Activated naive CD8-positive, alpha-beta T cell treated with anti-CD3 and anti-CD28 coated beads, Interleukin-2, amount 10 ng/mL, durations not matched to agents 7 days and 5 days (primary cell): ENCODE measurements at places on chromosomes 3 and 15. TPM values are rescaled to one million over a fixed set of nuclear protein-coding genes. Genes with fewer than 3 reads are reported as not detected.
A peak's percentile ranks its signal among the peaks of the same experiment; 100 is the strongest.

DNA sequence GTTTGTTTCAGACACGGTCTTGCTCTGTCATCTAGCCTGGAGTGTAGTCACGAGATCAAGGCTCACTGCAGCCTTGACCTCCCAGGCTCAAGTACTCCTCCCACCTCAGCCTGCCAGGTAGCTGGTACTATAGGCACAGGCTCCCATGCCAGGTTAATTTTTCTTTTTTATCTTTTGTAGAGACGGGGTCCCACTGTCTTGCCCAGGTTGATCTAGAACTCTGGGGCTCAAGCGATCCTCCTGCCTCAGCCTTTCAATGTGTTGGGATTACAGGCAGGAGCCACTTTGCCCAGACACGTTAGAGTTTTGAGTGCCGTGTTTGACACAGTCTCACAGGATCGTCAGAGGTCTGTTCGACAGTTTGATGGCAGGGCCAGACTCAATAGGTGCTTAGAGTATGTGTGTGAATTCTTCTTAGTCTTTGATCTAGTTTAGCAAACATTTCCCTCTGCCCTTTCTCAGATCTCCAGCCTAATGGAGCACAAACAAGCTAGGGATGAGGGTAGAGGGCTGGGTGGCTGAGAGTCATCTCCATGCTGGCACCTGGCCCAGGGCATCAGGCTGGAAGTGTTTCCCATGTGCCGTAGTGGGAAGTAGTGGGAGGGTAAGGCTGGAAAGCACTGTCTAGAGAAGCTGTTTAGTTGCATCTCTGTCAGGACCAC, 66.1 kb upstream of the DLG1 start:
- no peak for DNase-seq

Gene CPA3
- not detected for total RNA-seq

Gene KBTBD8
- total RNA-seq: 6.2 TPM

Gene LMAN1L
- total RNA-seq: 0.37 TPM

Gene SNX22
- 1.1 TPM for total RNA-seq

- no peak for DNase-seq
These were observed 19.6 kb downstream of the PPARG start for GRCh38 chr3:12308517-12308916.

DNA sequence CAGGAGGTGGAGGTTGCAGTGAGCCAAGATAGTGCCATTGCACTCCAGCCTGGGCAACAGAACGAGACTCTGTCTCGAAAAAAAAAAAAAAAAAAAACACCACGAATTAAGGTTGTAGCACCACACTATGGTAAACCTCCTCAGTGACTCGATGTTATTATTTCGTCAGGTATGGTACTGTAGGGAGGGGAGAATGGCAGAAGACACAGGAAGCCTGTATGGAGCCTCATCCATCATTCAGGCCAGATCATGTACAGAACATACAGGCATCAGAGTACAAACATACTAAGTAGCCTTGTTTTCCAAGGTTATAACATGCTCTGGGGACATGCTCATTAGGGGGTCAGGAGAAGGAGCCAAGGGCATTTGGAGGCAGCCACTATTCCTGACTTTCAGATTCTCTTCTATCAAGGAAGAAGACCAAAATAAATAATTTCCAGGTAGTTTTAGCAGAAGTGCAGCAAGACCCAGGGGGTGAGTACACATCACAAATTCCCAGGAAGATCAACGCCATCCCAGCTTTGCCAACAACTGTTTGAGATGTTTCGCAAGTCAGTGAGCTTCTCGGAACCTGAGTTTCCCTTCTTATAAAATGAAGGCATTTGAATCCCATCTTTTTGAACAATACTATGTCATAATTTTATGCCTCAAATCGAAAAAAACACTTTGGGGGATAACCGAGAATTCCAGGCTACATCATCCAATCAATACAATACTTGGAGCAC, 79.8 kb downstream of the FOXP1 start:
- DNase-seq: no peak

DNA sequence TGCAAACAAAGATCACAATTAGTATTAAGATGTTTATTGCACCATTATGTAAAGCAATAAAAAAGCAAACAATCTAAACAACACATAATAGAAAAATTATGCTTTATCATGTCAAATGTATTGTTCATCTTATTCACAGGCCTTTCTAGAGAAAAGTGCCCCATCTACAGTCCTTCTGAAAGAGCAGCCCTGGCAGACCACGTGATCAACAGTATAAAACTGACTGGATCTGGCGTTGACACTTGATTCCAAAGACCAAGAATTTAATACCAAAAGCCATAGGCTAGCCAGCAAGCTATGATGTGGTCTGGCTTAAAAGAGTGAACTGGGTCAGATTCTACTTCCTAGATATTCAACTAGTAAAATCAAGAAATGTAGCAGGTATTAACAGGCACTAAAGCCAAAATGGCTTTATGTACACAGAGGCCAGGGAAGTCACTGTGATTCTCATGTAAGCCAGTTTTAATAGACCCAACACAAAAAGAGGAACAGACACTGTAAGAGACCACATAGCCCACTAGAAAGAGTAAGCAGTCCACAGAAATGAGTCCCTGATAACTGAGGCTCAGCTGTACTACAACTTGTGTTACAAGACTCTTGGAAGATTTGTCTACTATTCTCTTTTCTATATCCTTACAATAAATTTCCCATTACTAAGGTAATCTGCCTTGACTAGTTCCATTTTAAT, 32.5 kb downstream of the DMXL2 start:
- DNase-seq: no peak

DNA sequence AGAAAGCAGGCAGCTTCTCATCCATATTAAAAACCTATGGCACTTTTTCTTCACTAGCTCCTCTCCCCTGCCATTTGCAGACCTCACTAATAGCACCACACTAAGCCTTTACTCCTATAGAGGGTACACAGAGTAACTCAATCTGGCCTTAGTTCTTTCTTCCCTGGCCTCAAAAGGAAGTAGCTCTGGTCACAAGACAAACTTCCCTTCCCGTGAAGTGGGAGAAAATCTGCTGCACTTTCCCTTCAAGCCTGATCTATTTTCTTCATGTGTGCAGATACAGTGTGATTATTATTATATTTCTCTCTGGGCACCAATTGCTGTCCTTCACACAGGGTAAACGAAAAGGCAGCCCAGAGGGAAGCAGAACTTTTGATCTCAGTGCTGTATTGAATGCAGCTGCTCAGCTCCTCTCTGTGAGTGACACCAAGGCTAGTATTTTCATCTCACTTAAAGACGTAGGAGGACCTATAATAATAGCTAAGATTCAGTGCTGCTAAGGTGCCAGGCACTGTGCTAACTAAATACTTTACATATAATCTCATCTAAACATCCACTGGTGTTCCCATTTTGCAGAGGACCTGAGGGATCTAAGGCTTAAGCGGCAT, 61.9 kb upstream of the RASGRP1 start:
- no peak for DNase-seq

Gene NEIL1
- 8.6 TPM for total RNA-seq

DNA sequence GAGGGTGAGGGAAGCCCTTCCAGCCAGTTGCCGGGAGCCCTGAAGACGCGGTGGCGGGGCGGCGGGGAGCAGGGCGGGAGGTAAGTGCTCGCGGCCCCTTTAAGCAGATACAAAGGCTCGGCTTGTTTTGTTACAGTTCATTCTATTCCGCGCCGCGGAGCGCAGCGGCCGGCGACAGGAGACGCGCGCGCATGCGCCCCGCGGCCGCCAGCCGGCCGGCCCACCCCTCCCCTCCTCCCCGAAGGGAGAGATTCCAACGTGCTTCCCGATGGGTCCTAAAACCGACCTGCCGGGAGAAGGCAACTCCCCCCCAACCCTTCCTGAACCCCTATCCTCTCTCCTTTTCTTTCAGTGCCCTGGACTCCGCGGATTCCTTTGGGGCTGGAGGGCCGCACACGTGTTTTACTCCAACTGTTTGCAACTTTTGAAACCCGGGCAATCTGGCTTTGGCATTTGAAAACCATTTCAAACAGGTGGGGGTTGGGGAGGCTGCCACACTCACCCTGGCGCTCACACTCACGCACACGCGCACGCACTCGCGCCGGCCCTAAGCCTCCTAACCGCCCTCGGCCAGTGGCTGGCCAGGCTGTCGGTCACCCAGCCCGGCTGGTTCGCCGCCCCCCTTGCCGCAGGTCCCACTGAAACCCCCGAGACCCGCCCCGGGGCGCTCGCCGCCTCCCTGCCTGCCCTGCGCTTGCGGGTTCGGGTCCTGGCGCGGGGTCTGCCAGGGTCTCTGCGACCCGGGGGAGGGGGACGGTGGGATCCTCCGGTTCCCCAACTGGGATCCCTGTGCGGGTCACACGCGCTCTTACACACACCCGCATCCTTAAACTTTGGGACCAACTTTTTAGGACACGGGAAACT, at the start of gene MAGI1:
MAGI1 (minus strand) TSS at position 193 of the 864 bp plus-strand sequence. CDS start 610 bp downstream, outside the sequence.
- DNase-seq: peak; percentile 43

GRCh38 chr3:27644941-27645340, 77.2 kb downstream of the EOMES start:
- no peak for DNase-seq

DNA sequence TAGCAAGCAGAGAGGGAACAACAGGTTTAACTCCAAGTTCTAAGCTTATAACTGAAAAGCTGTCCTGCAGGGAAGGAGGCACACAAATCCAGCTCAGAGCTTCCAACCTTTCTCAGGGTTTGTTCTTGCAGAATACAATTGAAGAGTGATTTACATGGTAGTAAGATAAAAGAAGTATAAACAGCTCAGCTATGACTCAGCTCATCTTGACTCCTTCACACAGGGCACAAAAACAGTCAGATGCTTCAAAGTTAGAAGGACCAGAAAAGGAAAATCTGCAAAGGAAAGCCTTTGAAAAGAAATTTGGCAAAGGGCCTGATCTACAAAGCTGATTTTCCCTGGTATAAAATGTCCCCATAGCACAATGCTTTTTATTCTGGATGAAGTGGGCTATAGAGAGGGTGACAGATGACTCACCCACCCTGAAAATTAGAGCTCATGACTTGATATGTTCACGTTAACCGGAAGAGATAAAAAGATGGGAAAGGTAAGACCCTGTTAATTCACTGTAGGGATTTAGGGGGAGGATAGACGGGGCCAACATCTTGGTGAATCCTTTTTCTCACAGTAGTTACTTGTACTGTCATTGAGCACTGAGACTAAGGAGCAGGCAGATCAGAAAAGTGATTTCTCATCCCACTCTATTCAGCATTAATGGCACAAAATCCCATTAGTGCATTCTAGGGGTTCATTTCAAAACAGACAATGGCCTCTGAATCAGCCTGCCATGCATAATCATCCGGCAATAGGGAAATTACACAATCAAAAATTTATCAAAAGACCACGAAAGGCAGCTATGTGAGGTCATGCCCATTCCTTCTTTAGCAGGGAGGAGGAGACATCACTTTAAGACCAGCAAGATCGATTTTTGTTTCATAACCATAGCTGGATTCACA, 143.5 kb downstream of the GAP43 start:
- DNase-seq: no peak

DNA sequence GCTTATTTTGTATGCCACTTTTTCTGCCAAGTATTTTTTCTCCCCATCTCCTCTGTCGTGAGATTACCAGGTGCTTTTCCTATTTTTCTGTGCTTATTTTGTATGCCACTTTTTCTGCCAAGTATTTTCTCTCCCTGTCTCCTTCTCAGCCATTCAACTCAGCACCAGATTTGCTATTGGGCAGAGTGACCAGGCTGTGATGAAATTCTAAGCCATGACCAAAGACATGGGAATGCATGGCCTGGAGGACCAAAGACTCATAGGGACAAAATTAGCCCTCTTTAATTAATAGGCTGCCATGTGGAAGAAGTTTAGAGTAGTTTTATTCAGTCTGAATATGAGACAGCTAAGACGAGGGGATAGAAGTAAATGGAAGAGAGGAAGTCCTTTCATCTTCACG, 257.4 kb downstream of the SQOR start:
- DNase-seq: no peak

DNA sequence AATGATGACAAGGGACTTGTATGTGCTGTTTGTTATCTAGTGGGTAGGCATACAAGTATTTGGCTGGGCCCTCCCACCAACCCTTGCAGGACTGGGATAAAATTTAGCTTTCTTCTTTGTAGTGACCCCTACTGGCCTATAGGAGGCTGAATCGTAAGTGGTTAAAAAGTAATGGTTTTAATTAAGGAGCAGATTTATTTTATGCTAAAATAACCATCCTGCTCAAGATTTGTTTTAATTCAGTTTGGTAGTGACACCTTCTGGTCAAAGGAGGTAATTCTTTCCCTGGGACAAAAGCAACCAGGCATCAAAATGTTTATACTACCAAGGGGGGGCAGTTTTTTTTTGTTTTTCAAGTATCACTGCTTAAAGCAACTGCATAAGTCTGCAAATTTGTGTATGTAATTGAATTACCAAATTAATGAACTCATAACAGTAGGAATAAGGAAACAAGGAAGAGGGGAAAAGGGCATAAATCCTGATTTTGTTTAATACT, 70.7 kb downstream of the TOP2B start:
- DNase-seq: no peak

GRCh38 chr15:56528136-56528535, 63.2 kb upstream of the MNS1 start:
- no peak for DNase-seq

Gene ABHD6
- 5.3 TPM for total RNA-seq

Gene TEX55
- total RNA-seq: not detected

GRCh38 chr15:63881431-63881830, 47.7 kb upstream of the HERC1 start:
- DNase-seq: no peak

Gene GPR149
- not detected for total RNA-seq

DNA sequence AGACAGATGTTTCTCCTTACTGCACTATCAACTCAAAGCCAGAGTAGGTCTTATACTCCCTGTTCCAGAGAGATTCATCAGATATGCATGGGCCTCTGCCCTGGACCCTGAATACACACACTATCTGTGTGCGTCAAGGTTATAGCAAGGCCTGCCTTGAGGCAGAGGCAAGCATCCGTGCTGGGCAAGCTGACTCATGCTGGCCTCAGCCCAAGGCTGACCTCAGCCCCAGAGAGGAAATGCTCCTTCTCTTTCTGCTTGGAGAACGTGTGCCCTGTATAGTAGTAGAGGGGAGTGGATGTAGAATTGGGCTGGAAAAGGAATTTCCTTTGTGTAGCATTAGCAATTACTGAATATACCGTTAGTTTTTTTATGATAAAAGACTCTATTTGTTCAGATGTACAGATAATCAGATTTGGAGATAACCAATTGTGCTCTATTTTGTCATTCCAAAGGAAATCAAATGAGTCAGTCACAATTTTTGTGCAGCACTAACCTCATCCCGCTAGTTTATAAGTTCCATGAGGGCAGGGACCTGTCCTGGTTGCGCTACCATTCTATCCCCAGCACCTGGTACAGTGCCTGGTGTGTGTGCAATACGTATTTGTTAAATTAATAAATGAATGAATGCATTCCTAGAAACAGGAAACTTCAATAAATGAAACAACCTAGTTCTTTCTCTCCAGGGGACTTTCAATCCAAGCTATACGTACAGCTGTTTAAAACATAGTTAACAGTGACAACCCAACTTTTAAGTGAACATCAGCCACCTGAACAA, 13.3 kb upstream of the PAQR9 start:
- no peak for DNase-seq

- no peak for DNase-seq
These were observed 54.6 kb downstream of the PLD1 start for GRCh38 chr3:171755656-171756055.

GRCh38 chr3:169430707-169431404, 232.7 kb downstream of the MECOM start:
- no peak for DNase-seq
